ENCODE measurements at places on chromosomes 6 and 20.

GRCh38 chr6:5337573-5337972 lies 76.3 kb downstream of the FARS2 start:
- DNase-seq = no peak

DNA sequence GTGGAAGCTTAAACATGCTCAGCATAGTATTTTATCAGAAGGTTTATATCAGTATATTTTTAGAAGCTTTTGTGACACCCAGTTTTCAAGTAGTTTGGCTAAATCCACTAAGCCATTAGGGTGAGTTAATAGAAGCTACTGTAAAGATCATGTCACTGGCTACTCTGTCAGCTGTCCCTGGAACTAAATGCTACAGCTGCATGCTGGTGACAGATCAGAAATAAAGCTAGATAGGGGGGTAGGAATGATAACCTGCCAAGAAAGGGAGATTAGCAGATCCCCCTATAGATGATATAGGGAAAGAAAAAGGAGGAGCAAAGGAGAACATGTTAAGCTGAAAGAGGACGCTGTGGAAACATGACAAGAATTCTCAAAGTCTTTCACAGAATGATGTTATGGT lies 363.2 kb downstream of the QKI start:
- no peak for DNase-seq

GRCh38 chr6:3489027-3489757 lies 32.3 kb upstream of the SLC22A23 start:
- no peak for DNase-seq

DNA sequence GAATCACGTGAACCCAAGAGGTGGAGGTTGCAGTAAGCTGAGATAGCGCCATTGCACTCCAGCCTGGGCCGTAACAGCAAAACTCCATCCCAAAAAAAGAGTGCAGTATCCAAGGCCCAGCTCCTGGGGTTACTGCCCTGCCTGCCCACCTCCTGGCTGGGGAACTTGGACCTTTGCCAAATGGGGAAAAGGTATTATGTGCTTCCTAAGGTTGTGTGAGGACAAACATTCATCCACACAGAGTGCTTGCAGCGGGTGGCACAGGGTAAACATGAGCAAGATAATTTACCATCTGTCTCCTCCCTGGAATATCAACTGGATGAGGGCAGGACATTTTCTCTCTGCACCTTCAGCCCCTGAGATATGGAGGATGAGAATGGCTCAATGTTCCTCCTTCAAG lies 94.9 kb upstream of the POPDC3 start:
- DNase-seq = no peak

DNA sequence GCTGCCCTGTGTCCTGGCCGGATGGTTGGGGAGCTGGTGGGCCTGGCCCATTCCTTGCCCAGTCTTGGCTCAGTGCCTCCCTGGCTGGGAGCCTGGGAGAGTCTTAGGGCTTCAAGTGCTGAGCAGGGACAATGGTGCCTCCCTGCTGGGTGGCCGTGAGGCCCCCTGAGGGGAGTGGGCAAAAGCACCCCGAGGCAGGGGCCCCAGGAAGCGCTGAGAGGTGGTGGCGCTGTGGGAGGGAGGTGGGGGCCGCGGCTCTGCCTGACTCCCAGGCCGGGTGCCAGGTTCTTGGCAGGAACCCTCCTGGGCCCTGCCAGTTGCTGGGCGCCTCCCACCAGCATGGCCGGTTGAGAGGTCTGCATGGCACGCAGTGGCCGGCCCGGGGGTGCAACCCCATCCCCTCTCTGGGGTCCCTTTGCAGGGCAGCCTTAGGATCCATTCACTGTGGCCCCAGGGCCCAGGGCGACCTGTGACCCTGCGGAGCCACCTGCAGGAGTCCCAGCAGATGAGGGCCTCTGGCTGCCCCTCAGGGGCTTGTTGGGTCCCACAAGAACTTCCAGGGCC lies 9.2 kb upstream of the RPS21 start:
- no peak for DNase-seq
